IMR-90 (cell line): ENCODE measurements at places on chromosomes 6 and 20.
A peak's percentile ranks its signal among the peaks of the same experiment; 100 is the strongest.

- H3K27me3 ChIP-seq: no peaks in the 10 kb centered on the region
- DNase-seq: no peak
- H3K27ac ChIP-seq: no peak overlapping the region
- no peak overlapping the region for H3K4me3 ChIP-seq
- H3K36me3 ChIP-seq: peaks cover 26% of the 10 kb centered on the region
Observed at GRCh38 chr6:35461270-35461669, 6.9 kb upstream of the RPL10A start.

GRCh38 chr20:34037121-34037520, 43.4 kb downstream of the RALY start:
- H3K27ac ChIP-seq: peak overlapping the region; percentile 63; the same call in 1 of the 2 replicates
- H3K36me3 ChIP-seq: peaks cover 17% of the 10 kb centered on the region
- no peaks in the 10 kb centered on the region for H3K27me3 ChIP-seq
- DNase-seq: no peak

DNA sequence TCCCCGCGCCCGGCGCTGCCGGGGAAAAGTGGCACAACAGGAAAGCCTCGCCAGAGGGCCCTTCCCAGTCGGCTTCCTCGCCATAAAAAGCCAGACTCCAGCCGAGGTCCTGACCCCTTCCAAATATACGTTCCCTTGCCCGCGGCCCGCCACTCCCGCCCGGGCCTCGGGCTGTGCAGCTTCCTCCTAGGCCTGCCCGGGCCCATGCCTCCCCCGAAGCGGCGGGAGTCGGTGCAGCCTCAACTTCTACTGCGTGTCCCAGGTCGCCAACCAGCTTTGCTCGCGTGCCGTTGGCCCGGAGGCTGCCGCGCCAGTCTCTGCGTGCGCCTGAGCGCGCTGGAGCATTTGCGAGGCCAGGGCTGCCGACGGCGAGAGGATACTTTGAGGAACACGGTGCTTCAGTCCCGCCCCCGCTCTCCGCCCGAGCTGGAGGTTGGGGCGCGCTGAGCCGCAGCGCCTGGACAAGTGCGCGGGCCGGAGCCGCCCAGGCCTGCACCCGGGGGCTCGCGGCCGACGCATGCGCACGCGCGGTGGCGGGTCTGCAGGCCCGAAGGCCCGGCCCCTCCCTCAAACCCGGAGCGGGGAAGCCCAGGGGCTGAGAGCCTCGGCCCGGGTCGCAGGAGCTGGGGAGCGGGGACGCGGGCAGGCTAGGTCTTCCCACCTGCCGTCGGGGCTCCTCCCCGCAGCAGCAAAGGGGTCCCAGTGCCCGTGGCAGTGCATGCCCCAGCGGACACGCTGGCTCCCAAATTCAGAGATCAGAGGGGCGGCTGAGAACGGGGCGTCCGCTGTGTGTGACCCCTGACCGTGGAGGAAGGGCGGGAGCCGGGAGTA, 10.2 kb downstream of the FOXC1 start:
- no peak for DNase-seq
- no peak overlapping the region for H3K4me3 ChIP-seq
- H3K36me3 ChIP-seq: peaks cover 12% of the 10 kb centered on the region; the same call in 1 of the 2 replicates
- H3K27ac ChIP-seq: no peak overlapping the region
- H3K4me1 ChIP-seq: peaks cover 4% of the 10 kb centered on the region; the same call in 1 of the 2 replicates

- no peak overlapping the region for H3K27ac ChIP-seq
- no peaks in the 10 kb centered on the region for H3K4me1 ChIP-seq
- H3K27me3 ChIP-seq: no peaks in the 10 kb centered on the region
- no peak overlapping the region for H3K4me3 ChIP-seq
Observed at GRCh38 chr20:60962367-60963045, 289.6 kb upstream of the CDH4 start.

DNA sequence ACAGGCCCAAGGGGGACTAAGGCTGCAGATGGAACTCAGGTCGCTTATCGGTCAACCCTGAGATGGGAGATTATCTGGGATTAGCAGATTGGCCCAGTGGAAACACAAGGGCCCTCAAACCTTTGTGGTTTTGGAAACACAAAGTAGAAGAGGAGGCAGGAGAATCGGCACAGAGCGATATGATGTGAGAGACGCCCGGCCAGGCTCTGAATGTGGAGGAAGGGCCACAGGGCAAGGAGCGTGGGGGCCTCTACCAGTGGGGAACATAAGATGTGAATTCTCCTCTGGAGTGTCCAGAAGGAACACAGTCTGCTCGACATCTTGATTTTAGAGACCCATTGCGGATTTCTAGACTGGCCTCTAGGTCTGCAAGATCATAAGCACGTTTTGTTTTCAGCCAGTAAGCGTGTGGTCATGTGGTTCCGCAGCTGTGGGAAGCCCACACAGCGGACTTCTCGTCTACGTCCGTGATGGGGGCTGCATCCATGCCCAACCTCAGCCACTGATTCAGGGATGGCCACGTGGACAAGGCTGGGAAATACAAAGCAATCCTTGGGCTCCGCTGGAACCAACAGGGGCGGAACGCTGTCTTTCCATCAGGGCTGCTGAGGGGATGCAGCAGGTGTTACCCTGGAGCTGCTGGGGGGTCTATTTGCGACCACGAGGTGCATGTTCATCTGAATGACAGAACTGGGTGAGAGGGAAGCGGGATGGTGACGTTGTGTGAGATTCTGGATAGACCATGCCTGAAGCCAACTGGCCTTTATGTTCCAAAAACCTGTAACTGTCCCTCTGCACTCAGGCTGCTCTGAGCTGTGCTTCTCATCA, 127.6 kb upstream of the PMEPA1 start:
- H3K36me3 ChIP-seq: no peaks in the 10 kb centered on the region
- no peak overlapping the region for H3K27ac ChIP-seq
- no peak for DNase-seq
- H3K4me1 ChIP-seq: no peaks in the 10 kb centered on the region

DNA sequence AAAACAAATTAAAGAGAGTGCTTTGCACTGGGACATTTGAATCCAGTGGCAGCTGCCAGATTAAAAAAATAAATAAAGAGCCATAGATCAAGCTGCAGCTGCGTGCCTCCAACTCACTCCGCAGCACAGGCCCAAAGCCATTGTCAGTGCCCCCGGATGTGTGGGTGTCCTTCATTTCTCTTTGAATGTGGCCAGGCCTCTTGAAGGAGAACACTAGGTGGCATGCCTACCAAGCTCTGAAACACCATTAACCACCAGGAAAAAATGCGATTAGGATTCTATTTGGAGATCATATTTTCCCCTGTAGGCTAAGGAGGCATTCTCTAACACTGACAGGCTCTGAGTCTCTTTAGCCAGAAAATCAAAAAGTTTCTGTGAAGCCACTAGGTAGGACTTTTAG, 549.8 kb downstream of the PRKN start:
- H3K36me3 ChIP-seq: no peaks in the 10 kb centered on the region
- no peaks in the 10 kb centered on the region for H3K27me3 ChIP-seq
- DNase-seq: no peak
- no peaks in the 10 kb centered on the region for H3K4me1 ChIP-seq
- H3K4me3 ChIP-seq: no peak overlapping the region

- peaks cover 3% of the 10 kb centered on the region; the same call in 1 of the 2 replicates for H3K27me3 ChIP-seq
- H3K4me3 ChIP-seq: no peak overlapping the region
- no peaks in the 10 kb centered on the region for H3K36me3 ChIP-seq
- no peak for DNase-seq
Observed at GRCh38 chr6:2589171-2589661, 161.5 kb downstream of the MYLK4 start.

DNA sequence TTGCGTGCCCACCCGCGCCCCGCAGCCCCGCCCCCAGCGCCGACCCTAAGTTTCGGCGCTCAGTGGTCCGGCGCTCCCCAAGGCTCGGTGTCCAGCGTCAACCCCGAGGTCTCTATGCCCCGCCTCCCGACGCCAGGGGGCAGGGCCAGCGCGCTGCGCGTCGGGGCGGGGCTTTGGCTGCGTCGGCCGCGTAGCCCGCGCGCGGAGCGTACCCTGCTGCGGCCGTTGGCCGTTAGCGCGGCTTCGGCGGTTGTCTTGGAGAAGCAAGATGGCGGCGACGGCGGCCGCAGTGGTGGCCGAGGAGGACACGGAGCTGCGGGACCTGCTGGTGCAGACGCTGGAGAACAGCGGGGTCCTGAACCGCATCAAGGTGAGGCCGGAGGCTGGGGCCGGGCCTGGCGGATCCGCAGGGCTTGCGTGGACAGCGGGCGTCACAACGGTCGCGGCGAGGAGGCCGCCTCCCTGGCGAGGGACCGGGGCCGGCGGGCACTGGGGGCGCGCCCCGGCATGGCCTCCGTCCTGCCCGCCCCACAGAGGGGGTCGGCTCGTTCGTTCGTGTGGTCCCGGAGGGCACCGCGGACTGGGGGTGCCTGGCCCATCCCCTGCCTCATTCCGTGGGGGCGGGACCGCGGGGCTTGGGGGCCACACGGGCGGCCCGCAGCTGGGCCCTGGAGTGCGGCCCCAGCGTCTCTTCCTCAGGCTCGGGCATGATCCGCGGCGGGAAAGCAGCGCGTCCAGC, at the start of gene CEP43:
Gene CEP43, plus strand, starts transcription at position 253 of the 739 bp plus-strand sequence. Its CDS starts 16 bp downstream, at position 269.
- peak within 1 kb of the TSS; percentile 70 for H3K27ac ChIP-seq
- H3K27me3 ChIP-seq: no peaks in the 10 kb centered on the region
- peaks cover 9% of the 10 kb centered on the region for H3K4me1 ChIP-seq
- no peaks in the 10 kb centered on the region; the same call in 1 of the 2 replicates for H3K36me3 ChIP-seq
- peak; percentile 93 for DNase-seq
- H3K4me3 ChIP-seq: peak within 1 kb of the TSS; percentile 84

GRCh38 chr20:47669927-47670890, 115.1 kb downstream of the SULF2 start:
- no peaks in the 10 kb centered on the region for H3K36me3 ChIP-seq
- H3K27ac ChIP-seq: no peak overlapping the region
- no peak for DNase-seq
- peaks cover 8% of the 10 kb centered on the region for H3K27me3 ChIP-seq

- no peaks in the 10 kb centered on the region for H3K27me3 ChIP-seq
- H3K4me3 ChIP-seq: no peak overlapping the region
- H3K27ac ChIP-seq: no peak overlapping the region
- H3K4me1 ChIP-seq: 0 out of 2 replicates have a peak, but pooled peaks cover 2% of the 10 kb centered on the region
- no peaks in the 10 kb centered on the region for H3K36me3 ChIP-seq
- peak; percentile 53 for DNase-seq
Observed at GRCh38 chr6:133184798-133185372, 56.3 kb upstream of the EYA4 start.

DNA sequence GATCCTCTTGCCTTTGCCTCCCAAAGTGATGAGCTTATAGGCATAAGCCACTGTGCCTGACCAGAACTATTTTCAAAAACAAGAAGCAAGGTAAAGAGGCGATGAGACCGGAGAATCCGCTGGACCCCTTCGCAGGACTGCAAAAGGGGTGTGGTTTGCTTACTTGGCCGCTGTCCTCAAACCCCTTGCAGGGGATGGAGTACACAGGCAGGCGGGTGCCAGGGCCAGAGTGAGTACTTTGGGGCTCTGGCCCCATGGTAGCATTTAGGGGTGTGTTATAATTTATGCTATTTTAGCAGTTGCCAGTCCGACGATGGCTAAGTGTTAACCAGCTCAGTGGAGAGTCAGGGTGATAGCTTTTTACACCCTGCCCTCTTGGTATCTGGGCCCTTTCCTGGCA, 1454.9 kb downstream of the HACE1 start:
- no peak overlapping the region for H3K27ac ChIP-seq
- no peaks in the 10 kb centered on the region for H3K27me3 ChIP-seq
- H3K4me3 ChIP-seq: no peak overlapping the region
- H3K4me1 ChIP-seq: no peaks in the 10 kb centered on the region
- no peak for DNase-seq

DNA sequence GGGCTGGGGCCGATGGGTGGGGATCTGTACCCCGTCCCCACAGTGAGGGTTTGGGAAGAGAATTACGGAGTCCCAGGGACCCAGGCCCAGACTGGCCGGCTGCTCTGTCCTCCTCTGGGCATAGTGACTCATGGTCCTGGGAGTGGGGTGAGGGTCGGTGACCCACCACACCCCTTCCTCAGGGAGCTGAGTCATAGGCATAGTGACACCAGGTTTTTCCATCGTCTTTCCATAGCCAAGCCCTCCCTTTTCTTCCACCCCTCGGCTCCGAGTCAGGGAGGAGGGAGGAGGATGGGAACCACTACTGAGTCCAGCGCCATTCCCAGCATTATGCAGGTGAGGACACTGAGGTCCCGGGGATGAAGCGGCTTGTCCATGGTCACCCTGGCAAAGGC, 8.9 kb downstream of the CYP21A2 start:
- H3K27ac ChIP-seq: no peak overlapping the region
- H3K4me3 ChIP-seq: no peak overlapping the region
- peak; percentile 24 for DNase-seq
- peaks cover 16% of the 10 kb centered on the region; the same call in 1 of the 2 replicates for H3K4me1 ChIP-seq
- no peaks in the 10 kb centered on the region for H3K36me3 ChIP-seq

DNA sequence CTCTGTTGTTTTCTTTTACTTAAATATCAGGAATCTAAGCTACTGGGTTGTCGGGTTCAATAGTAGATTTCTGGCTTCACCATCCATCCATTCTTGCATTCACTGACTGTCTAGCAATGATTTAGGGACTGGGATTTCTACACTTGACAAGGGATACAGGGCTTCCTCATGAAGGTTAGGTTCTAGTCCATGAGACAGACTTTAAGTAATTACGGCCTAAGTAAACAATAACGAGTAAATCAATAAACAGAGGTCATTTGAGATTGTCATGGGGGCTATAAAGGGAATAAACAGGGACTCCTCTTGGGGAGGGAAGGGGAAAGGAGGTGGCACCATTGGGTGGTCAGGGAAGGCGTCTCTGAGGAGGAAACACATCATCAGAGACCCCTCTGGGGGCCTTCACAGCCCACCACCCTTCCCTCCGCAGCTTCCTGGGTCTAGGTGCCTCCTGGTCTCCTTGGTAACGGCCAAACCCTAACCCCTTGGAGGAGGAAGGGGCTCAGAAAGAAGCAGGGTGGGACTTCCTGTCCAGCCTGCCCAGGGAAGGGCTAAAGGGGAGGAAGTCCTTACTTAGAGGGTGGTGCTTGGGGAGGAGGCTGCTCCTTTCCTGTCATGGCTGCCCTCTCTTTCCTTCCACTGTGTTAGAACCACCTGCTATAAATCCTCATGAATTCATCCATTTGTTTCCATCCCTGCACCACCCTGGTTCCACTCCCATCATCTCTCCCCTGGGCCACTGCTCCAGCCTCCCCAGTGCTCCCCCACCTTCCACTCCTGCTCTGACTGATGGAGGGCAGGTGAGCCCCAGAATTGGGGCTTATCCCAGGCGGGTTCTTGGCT, 33.3 kb downstream of the BPIFB4 start:
- no peak for DNase-seq
- H3K27me3 ChIP-seq: peaks cover 1% of the 10 kb centered on the region; the same call in 1 of the 2 replicates
- no peak overlapping the region for H3K27ac ChIP-seq
- no peaks in the 10 kb centered on the region for H3K4me1 ChIP-seq
- H3K4me3 ChIP-seq: no peak overlapping the region

- H3K27me3 ChIP-seq: no peaks in the 10 kb centered on the region
- H3K4me3 ChIP-seq: no peak overlapping the region
- H3K27ac ChIP-seq: no peak overlapping the region
- no peak for DNase-seq
Observed at GRCh38 chr20:20843982-20844381, 131.5 kb upstream of the RALGAPA2 start.

- peaks cover 49% of the 10 kb centered on the region for H3K27me3 ChIP-seq
- H3K27ac ChIP-seq: no peak overlapping the region
- H3K4me3 ChIP-seq: no peak overlapping the region
- peaks cover 2% of the 10 kb centered on the region; the same call in 1 of the 2 replicates for H3K4me1 ChIP-seq
Observed at GRCh38 chr20:25150016-25150415, 45.5 kb upstream of the ENTPD6 start.

DNA sequence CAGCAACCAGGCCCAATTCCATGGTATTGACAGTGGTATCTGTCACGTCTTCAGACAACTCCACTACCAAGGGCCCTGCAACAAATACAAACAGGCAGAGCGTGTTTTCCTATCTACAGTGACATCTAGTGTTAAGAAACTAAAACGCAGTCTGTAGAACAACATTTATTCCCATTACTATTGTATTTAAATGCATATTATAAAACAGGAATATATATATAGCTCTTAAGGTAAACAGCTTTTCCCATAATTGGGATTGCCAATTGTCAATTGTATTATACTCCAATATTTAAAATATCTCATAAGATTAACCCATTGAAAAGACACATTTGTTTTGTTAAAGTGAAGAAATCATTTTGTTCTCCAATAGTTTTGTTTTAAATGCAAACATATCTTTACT, 97.2 kb downstream of the KIF16B start:
- H3K36me3 ChIP-seq: no peaks in the 10 kb centered on the region
- no peak overlapping the region for H3K27ac ChIP-seq
- H3K27me3 ChIP-seq: no peaks in the 10 kb centered on the region
